ENCODE measurements at places on chromosomes 5 and 9.

GRCh38 chr9:101201630-101202029 lies 173.1 kb downstream of the PLPPR1 start:
- no peak overlapping the region for H3K4me3 ChIP-seq
- DNase-seq: peak; percentile 40
- H3K36me3 ChIP-seq: no peaks in the 10 kb centered on the region

DNA sequence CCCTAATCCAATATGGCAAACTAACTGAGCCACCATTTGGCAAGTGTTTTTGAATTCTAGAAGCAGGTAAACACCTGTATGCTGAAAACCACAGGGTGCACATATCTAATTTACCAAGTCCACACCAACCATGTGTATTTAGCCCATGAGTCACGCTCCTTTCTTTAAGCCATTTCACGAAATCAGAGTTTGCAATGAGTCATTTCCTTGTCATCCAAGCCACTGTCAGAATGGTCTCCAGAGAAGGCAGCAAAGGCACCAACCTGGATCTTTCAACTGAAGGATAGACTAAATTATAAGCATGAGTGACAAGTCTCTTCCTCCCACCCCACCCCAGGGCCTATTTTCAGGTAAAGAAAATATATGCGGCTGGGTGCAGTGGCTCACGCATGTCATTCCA lies 110.0 kb downstream of the PAX5 start:
- H3K4me3 ChIP-seq: no peak overlapping the region
- H3K36me3 ChIP-seq: no peaks in the 10 kb centered on the region
- no peaks in the 10 kb centered on the region for H3K4me1 ChIP-seq
- no peaks in the 10 kb centered on the region for H3K27me3 ChIP-seq
- DNase-seq: no peak

DNA sequence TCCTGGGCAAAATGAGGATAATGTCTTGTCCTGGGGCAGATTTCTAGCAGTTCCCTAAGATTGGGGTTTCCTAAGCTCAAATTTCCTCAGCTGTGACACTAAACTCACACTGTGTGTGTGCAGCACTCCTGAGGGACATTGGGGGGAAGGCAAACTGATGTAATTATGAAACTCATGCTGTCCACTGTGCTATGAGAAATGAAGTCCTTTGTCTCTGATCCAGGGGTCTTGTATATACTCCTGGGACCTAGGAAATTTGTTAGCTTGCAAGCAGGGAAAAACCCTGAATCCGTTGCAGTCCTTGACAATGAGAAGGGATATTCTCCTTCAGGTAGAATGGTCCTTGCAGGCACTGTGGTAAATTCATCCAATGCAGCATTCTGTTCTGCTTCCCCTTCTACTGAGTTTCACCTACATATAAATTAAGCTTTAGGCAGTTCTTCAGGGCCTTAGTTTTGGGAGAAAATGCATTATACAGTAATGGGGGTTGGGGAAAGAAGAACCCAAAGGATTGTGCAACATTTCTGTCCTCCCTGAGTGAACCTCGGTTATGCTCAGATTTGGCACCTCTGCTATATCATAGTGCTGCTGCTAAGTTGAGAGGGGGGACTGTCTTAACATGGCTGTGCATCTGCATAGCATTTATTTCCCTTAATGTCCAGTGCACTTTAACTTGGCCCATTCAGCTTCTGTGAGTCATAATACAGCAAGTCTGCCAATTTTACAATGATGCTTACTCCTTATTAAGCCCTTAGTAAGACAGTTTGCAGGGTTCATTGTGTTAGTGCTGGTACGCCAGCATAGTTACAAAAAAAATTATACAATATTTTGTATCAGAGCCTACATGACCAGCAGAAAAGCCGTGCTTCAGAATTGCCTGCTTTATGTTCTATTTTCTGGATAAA lies 80.2 kb downstream of the PJA2 start:
- H3K4me3 ChIP-seq: no peak overlapping the region
- no peak overlapping the region for H3K27ac ChIP-seq
- peaks cover 22% of the 10 kb centered on the region for H3K36me3 ChIP-seq
- no peaks in the 10 kb centered on the region for H3K27me3 ChIP-seq
- H3K4me1 ChIP-seq: peaks cover 11% of the 10 kb centered on the region

DNA sequence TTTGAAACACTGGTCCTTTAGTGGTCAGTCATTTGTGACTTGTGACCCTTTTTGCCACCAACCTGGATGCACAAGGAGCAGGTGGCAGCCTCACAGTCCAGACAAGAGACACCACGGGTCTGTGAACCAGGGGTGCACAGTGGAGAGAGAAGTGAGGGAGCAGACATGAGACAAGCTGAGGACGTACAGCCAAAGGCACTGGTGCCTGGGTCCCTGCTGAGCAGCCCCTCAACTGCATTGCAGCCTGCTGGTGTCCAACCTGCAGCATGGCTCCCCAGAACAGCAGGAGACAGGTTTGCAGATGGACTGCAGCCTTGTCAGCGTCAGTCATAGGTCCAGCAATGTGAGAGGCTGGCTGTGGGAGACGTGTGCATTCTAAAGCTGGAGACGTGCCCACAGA lies 124.2 kb upstream of the FSTL4 start:
- H3K36me3 ChIP-seq: no peaks in the 10 kb centered on the region
- H3K27me3 ChIP-seq: peaks cover 11% of the 10 kb centered on the region
- DNase-seq: no peak
- H3K4me3 ChIP-seq: no peak overlapping the region
- H3K27ac ChIP-seq: no peak overlapping the region
